ENCODE measurements at places on chromosomes 2 and 18.

- no peak for DNase-seq
These were observed 24.2 kb upstream of the CASP8 start for GRCh38 chr2:201235860-201236811.

DNA sequence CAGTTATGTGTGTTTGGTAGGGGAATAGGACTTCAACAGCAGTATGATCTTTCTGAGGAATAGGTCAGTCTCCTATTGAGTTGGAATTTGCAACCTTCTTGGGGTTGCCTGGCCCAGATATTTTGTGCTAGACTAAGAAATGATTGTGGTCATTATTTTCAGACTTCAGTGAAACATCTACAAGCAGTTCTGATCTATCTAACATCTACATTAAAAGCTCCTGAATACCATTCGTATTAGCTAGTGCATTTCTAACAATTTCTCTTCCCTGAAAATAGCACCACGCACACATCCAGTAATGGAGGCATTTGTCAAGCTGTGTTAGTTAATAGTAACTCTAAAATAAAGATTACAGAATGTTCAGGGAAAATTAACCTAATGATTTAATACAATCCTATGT lies 179.3 kb downstream of the FIGN start:
- DNase-seq: no peak

- no peak for DNase-seq
These were observed 21.8 kb upstream of the IL1R1 start for GRCh38 chr2:102120701-102121159.

- no peak for DNase-seq
These were observed 4.0 kb downstream of the EMILIN2 start for GRCh38 chr18:2850816-2851215.

DNA sequence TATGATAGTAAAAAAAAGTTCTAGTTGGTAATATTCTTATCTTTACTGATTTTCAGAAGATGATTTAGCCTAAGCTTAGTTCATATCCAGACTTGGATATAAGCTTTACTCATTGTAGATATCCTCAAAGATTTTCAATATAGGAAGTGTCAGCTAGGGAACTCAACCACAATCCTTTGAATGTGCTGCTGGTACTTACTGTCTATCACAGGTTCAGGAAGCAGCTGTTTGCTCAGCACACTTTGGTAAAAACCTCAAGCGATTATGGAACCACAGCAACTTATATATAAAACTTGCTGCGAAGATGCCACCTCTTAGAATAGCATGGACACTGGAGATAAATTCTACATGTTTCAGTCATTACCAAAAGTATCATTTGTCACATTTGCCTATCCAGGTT lies 60.1 kb upstream of the TNFRSF11A start:
- no peak for DNase-seq

GRCh38 chr2:16282511-16282910 lies 342.2 kb downstream of the MYCN start:
- no peak for DNase-seq

DNA sequence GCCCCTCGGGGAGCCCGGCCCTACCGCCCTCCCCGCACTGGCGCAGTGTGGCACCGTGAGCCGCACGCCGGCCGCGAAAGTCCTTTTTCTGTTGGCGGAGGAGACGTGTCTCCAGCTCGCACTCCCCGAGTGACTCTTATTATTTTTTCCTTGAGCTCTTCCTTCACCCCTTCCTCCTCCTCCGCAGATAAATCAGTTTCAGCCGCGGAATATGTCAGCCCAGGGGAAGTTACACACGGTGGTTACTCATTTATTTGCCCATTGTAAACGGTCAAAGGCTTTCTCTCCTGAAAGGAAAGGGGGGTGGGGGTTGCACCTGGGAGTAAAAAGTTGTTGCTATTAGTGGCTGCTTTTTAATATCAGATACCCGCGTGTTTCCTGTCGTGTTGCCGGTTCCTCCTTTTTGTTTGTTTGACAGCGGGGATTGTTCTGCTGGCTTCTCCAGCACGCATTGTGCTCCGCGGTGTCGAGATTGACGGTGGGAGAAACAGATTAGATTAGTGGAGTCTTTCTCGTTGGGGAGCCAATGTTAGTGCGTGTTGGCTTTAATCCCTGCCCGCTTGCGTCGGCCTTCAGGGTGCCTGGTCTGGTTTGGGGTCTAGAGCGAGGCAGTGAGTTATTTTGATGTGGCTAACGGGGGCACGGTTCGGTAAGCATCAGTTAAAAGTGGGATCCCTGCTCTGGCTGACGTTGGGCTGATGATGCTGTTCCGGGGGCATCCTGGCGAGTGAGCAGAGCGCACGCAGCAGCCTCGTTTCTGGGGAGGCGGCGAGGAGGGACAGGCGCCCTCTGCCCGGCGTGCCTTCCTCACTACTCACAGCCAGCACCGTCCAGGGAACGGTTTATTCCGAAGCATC lies 1.6 kb downstream of the CRIM1 start:
- peak; percentile 6 for DNase-seq

- DNase-seq: no peak
These were observed 134.2 kb downstream of the CBLN2 start for GRCh38 chr18:72409903-72410302.

DNA sequence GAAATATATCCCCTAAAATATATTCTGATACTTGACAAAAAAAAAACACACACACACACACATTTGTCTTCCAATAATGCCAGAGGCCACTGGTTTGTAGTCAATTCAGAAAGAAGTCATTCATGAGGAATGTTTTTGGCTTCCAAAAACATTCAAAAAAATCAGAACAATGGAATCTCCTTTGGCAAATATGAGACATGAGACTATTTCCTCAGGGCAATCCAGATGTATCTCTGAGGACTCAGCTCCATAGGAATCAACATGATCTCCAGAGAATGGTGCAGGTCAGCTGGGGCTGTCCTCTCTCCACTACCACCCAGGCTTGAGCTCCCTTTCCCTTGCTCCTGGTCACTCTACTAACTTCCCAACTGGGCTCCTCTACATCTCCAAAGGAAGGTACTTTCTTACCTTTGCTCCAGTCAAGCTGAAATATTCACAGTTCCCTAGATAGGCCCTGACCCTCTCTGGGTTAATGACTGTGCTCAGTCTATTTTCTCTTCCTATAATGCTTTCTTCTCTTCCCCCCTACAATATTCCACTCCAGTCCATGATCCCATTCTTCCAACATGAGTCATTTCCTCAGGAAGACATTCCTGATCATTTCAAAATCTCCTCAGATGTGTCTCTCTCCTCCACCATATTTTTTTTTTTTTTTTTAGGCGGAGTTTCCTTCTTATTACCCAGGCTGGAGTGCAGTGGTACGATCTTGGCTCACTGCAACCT lies 145.3 kb downstream of the C1D start:
- DNase-seq: no peak

DNA sequence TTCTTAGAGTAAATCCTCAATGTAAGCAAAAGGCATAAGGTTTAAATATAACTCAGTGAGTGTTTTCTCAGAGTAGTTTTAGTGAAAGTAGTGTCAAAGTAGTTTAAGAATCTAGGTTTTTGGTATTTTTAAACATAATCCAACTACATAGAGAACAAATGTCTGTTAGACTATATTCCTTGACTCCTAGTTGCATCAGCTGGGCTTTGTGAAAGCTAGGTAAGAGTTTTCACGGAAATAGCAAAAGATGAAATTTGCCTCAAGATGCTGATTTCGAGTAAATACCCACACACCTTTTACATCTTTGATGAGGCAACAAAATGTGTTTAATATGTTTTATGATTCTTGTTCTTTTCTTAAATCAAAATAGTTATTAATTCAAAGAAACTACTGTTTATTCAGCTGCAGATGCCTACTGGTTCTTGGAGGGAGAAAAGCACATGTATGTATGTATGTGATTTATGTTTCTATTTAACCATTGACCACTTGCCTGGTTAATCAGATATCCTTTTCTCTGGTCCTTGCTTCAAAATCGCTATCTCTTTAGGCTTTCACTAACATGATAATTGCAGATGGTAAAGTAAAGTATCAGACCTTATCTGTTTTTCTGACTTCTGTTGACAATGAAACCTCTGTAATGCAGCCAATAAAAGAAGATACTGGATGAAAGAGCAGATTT lies 117.4 kb upstream of the NOSTRIN start:
- DNase-seq: no peak

- DNase-seq: no peak
These were observed 4.5 kb downstream of the STEAP3 start for GRCh38 chr2:119228136-119228535.

GRCh38 chr2:9714630-9715214 lies 83.9 kb upstream of the YWHAQ start:
- no peak for DNase-seq

DNA sequence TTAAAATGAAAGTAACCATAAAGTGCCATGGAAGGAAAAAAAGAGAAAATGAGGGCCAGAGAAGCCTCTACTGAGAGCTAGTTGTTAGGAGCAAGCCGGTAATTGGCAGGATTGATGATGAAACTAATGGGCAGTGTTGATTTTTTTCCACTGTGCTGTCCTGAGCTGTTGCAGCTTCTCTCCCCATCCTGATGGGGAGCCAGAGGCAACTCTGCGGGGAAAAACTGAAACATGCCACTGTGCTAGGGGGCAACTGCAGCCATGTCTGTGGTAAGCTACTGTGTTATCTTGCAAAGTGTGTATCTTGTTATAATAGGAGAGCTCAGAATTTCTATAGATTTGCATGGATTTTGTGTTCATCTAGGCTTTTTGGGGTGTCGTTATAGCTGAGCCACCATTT lies 487.9 kb downstream of the STK39 start:
- DNase-seq: no peak

GRCh38 chr2:151289972-151290866 lies 751 bp upstream of the NMI start:
- DNase-seq: no peak

DNA sequence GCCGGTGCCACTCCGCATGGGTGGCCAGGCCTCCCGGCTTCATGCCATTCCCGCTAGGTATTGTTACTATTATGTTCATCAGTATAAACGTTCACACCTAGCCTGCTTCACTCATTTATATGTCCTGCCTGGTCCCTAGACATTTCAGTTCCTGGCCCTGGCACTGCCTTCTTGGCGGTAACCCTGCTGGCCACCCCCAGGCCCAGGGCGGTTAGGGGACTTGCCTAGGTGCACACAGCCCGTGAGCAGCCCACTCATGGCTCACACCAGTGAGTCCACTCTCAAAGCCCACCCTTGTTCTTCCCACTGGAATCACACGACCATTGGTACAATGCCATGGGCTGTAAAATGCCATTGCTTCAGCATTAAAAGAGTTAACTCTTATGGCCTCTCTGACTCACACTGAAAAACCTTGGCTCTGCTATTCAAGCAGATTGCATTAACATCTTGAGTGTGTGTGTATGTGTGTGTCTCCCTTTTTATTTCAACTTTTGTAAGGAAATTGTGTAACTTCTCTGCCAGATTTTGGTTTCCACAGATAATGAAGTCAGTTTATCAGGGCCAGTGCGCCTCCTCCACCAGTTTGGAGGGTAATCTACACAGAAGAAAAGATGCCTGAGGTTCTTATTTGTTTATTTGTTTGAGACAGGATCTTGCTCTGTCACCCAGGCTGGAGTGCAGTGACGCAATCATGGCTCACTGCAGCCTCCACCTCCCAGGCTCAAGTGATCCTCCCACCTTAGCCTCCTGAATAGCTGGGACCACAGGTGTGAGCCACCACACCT lies 74.2 kb downstream of the RAB31 start:
- DNase-seq: no peak

- DNase-seq: no peak
These were observed 42.3 kb upstream of the GPC1 start for GRCh38 chr2:240392948-240393830.

GRCh38 chr2:74043345-74044329 lies 58.9 kb downstream of the TET3 start:
- DNase-seq: no peak

- DNase-seq: no peak
These were observed 111.6 kb downstream of the DTNA start for GRCh38 chr18:34821669-34822210.

- DNase-seq: no peak
These were observed 105.4 kb upstream of the LCLAT1 start for GRCh38 chr2:30341500-30342267.

GRCh38 chr18:41395695-41396094 lies 559.3 kb upstream of the PIK3C3 start:
- DNase-seq: no peak

DNA sequence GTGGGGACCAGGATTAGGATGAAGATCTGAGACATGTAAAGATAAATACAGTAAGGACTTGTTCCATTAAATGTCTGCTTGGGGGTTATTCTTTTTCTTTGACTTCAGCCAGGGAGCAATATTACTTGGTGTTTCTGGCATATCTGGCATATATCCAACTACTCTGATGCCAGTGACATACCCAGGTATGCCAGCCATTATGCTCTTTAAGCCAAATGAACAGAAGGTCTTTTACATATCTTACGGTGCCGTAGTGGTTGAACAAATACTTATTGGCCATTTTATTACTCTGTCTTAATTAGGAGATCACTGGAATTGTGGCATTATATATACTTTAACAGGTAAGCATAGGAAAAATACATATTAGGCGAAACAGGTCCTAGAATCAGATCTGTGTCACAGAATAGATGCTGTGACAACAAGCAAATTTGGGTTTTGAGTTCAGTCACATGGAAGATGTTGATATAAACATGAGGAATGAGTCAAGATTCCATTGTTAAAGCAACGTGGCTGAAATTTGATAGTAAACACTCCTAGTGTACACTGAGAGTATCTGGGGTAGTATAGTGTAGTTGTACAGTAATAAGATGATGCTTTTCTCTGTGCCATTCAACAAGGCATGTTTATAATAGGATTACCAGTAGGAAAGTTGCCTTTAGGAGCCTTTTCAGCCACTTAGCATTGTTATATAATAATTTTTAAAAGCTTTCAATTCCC lies 62.6 kb downstream of the KCTD18 start:
- DNase-seq: no peak

DNA sequence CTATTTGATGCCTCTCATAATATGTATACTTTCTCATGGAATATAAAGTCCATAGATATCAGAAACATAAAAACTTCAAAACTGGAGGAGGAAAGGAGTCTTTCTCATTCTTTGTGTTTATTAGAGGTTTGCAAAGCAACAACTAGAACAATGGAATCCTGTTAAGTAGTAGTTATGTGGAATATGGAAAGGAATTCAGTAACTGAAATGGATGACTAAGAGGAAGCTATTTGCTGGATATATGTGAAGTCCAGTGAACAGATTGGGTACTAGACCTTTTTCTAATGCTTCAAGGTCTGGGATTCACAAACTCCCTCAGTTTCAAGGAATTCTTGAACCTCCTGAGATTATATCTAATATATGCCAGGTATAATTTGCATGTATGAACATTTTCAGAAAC lies 353.6 kb upstream of the FANCL start:
- DNase-seq: no peak

GRCh38 chr2:98281607-98282006 lies 64.6 kb upstream of the CNGA3 start:
- DNase-seq: no peak

- peak; percentile 9 for DNase-seq
These were observed 68.5 kb downstream of the COPS8 start for GRCh38 chr2:237154082-237154638.

- no peak for DNase-seq
These were observed 251.8 kb upstream of the DDX18 start for GRCh38 chr2:117562654-117563053.

GRCh38 chr2:206611736-206612135 lies 30.6 kb upstream of the FAM237A start:
- DNase-seq: no peak

Measured in stimulated activated CD8-positive, alpha-beta memory T cell treated with anti-CD3 and anti-CD28 coated beads, Interleukin-12 subunit alpha, Interleukin-12 subunit beta, amount 100 ng/mL, for 4 hours (primary cell).